ENCODE measurements at places on chromosomes 4 and X.
A peak's percentile ranks its signal among the peaks of the same experiment; 100 is the strongest.

DNA sequence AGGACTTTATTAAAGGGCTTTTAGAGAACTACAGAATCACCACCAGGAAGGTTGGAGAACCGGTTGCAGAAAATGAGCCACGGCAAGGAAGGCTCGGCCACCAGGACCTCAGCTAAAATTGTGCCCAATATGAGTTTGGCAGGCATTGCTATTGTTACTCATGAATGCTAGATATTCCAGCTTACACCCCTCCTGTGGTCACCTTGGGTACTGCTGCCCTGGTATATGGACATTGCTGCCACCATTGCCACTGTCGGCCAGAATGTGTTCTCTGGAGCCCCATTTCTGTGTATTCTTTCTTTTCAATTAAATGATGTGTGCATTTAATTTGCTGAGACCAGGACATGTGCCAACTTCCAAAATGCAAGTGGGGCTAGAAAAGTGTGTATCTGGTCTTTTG is 626.7 kb upstream of the BOD1L1 start:
- no peak for DNase-seq

GRCh38 chr4:104489731-104490095 is 5.0 kb downstream of the CXXC4 start:
- no peak for DNase-seq

DNA sequence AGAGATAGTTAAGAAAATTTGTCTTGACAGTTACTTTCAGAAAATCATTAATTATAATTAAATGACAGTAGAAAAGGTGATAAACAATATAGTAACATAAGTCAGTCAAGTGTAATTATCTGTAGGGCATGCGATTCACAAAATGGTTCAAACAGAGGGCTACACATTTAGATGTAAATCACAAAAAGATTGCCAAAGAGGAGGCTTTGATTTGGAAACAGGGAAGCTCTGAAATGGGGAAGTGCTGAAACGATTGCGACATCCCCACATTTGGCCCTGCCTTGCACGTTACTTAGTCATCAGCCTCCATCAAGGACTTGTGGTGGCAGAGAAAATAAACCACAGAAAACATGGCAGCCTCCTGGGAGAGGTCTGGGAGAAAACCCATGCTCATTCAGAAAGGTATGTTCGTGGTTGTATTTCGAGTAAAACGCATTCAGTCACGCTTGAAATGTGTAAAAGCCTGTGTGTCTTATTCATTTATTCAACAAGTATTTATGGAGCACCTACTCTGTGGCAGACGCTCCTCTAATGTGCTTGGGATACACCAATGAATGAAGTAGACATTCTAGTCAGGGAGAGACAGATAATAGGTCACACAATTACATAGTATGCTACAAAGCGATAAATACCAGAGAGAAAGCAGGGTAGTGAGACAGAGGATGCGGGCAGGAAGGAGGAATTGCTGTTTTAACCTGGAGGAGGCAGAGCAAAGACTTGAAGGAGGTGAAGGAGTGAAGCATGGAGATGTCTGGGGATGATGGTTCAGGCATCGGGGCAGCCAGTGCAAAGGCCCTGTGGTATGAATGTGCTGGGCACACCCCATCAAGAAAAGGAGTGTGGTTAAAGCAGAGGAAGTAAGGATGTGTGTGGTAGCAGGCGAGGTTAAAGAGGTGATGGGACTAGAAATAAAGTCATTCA is 7.8 kb downstream of the RBM47 start:
- DNase-seq: peak; percentile 33

GRCh38 chrX:19863212-19863856 is 24.1 kb downstream of the SH3KBP1 start:
- no peak for DNase-seq

DNA sequence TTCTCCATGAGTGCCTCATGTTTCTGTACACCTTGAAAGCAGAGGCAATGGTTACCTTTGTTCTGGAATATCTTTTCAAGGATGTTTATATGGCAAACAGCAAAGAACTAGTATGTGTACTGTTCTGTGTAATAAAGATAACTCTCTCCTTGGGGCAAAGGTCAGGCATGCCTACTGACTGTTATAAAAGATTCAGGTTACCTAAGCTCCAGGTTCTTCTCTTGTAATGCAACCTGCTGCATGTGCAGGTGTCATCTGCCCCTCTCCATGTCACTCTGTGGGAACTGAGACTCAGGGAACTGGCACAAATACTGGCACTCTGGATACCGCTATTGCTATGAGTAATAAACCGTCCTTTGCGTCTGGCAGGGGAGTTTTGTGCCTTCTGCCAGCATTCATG is 5.4 kb upstream of the TRPC3 start:
- DNase-seq: no peak

- no peak for DNase-seq
Observed at GRCh38 chrX:69299285-69299684, 134.0 kb upstream of the PJA1 start.

GRCh38 chr4:185721190-185722028 is 90.6 kb downstream of the SORBS2 start:
- DNase-seq: no peak

Measured in activated CD4-positive, alpha-beta T cell treated with anti-CD3 and anti-CD28 coated beads, Interleukin-2, amount 10 ng/mL, durations not matched to agents 7 days and 5 days (primary cell).